HT1080 (cell line): ENCODE measurements at places on chromosomes 16 and 17.
A peak's percentile ranks its signal among the peaks of the same experiment; 100 is the strongest.

DNA sequence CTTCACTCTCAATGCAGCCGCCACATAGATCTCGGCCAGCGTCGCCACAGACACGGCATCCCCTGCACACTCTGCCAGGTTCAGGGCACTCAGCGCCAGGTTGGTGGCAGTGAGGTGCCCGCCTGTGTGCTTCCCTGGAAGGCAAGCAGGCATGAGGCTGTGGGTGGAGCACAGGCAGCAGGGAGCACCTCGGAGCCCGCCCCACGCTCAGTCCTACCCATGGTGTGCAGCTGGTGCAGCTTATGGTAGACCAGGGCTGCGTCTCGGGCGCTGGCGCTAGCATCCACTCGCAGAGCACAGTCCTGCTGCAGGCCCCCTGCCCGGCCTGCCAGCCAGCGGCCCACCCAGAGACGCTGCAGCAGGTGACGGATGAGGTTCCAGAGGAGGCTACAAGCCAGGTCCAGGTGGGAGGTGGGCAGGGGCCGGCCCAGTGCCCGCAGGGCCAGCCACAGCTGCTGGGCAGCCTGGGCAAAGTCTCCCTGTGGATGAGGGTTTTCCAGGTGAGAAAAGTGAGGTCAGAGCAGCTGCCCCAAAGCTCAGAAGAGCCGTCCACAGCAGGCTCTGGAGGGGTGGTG, 20.5 kb downstream of the SREBF1 start:
- no peak for DNase-seq

GRCh38 chr17:66190738-66191592, 968 bp downstream of the CEP112 start:
- DNase-seq, result peak; percentile 59

GRCh38 chr17:34398990-34399389, 36.0 kb upstream of the CCL1 start:
- no peak for DNase-seq

GRCh38 chr16:50812876-50813466, 71.1 kb downstream of the CYLD start:
- DNase-seq, result no peak

GRCh38 chr17:74282587-74283370, 8.7 kb downstream of the DNAI2 start:
- no peak for DNase-seq

DNA sequence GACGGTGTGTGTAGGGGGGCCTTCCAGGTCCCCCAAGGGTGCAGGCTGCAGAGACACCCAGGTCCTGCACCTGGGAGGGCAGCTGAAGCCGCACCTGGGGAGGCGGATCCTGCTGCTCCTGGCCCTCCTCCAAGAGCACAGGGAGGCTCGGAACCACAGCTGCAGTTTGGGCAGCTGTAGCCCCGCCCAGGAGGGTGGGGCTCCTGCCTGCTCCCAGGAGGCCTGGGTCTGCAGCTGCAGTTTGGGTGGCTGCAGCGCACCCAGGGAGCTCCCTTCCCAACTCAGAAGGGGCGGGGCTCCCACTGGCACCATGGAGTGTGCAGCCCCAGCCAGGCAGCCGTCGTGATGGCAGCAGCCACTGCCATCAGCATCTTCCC, 69.4 kb upstream of the NKD1 start:
- DNase-seq, result no peak

GRCh38 chr16:88956546-88957432, 20.2 kb downstream of the CBFA2T3 start:
- DNase-seq, result no peak

- DNase-seq, result no peak
Measured at GRCh38 chr16:84370723-84371552, 2.6 kb downstream of the ATP2C2 start.

GRCh38 chr16:523097-523741, 4.3 kb upstream of the CAPN15 start:
- DNase-seq, result no peak

GRCh38 chr16:49620158-49620868, 235.6 kb downstream of the ZNF423 start:
- peak; percentile 52 for DNase-seq

DNA sequence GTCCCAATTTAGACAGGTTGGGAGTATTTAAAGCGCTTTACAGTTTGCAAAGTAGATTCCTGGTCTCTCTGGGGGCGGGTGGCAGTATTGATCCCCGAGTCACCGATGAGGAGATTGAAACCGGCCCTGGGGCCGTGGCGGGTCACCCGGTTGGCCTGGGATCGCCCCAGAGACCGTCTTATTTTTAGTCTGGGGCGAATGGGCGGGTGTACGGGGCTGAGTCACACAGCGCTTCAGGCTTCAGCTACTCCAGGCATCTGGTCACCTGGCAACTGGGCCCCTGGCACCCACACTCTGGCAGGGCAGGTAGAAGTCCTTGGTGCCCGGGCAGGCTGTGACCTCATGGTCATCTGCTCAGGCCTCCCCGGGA, 669 bp downstream of the MIEF2 start:
- DNase-seq, result peak; percentile 58

DNA sequence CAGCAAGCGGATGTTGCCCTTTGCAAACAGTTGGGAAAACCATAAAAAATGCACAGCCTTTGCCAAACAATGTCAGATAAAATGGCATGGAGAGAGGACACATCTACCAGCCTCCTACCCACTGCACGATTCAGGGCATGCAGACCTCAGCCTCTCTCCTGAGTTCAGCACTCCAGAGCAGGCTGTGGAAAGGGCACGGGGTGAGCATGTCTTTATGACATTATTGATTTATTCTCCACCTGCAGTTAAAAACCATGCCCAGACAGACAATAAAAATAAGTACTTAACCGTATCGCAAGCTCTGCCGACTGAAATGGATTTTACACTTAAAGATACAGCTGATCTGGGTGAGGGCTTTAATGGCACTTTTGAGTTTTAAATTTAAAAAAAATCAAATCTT, 127.1 kb downstream of the MAF start:
- no peak for DNase-seq

- DNase-seq, result no peak
Measured at GRCh38 chr16:77500934-77501664, 66.3 kb upstream of the ADAMTS18 start.

- DNase-seq, result no peak
Measured at GRCh38 chr17:32654324-32654723, 167.5 kb downstream of the CDK5R1 start.

DNA sequence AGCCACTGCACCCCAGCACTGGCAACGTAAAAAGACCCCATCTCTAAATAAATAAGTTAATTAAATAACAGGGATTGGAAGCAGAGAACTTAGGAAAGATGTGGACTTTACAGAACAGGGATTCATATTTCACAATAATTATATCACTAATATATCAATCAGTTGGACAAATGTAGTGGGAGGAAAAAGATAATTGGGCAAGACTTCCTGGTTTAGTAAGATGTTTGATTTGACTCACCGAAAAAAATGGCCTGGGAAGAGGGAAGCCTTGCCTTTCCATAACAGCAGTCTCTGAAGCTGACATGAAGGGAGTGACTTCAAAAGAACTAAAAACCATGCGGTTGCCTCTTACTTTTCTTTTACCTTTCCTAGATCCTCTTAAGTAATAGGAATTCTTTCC, 15.2 kb upstream of the C17orf78 start:
- peak; percentile 17 for DNase-seq

DNA sequence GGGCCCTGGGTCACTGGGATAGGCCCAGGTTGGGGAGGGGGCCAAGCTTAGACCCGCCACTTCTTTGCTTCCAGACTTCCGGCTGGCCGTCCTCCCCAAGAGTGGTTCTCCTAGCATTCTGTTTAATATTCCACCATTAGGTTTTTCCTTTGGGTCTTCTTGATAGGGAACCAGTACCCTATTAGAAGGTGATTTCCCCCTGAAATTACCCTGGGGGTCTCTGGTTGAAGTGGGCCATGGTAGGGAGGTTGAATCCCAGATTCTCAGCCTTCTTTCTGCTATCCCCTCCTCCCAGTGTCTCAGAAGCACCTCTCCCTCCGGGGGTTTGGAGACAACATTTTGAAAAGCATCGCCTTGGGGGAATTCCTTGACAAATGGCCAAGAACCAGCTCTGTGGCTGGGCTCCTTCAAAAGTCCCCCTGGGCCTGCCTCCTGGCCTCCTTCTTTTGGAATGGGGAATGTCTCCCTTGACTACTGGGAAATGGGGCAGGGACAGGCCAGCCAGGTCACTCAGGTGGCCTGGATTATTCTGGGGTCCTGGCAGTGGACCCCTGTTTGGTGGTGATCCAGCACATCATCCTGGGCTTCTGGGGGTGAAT, 5.7 kb downstream of the LASP1 start:
- DNase-seq, result no peak

DNA sequence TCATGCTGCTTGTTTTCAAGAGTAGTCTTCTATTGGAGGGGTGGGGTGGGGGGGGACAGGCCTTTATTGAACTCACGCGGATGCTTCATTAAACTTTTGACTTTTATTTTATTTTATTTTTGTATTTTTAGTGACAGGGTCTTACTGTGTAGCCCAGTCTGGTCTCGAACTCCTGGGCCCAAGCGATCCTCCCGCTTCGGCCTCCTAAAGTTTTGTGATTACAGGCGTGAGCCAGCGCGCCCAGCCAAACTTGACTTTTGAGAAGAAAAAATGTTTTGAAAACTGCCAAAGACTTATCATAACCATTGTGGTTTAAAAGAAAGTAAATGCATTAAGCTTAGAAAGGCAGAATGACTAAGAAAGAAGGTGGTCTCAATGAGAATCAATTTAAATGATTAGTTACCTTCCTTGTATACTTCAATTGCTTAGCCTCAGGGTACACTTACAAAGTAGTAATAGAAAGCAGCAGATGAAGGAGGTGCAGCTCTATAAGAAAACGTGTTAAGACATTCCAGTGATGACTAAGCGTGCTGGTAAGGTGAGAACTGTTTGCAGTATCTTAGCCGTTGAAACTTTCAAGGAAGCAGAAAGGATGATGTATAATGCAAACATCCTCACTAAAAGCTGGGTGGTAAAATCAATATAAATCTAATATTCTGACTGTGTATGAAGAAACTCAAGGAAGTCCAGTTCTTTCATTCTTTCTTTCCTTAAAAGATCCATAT, 1.2 kb downstream of the AP2B1 start:
- peak; percentile 83 for DNase-seq

- DNase-seq, result no peak
Measured at GRCh38 chr17:35116845-35117244, 2.8 kb downstream of the RAD51D start.

- no peak for DNase-seq
Measured at GRCh38 chr17:76139801-76140660, 1.0 kb downstream of the FOXJ1 start.

- DNase-seq, result no peak
Measured at GRCh38 chr17:43645765-43646481, 15.8 kb downstream of the MEOX1 start.

GRCh38 chr17:59746849-59747445, 39.5 kb downstream of the VMP1 start:
- no peak for DNase-seq

- no peak for DNase-seq
Measured at GRCh38 chr17:7025245-7025644, 2.4 kb downstream of the BCL6B start.

GRCh38 chr16:81937305-81938038, 73.8 kb downstream of the SDR42E1 start:
- peak; percentile 68 for DNase-seq

GRCh38 chr17:81599719-81600486, 37.0 kb downstream of the NPLOC4 start:
- no peak for DNase-seq

DNA sequence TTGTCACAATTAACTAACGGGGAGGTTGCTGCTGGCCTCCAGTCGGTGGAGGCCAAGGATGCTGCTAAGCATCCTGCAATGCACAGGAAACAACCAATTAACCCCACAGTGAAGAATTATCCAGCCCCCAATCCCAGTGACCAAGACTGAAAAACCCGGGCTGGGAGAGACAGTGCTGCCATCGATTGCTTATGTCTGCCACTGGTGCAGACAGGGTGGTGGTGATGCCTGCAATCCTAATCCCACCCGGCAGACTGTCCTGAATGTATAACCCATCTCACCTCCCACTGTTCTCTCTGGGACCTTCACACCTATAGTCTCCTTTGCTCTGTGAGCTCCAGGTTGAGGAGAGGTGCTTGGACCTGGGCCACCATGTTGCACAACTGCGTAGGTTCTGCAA, 42.3 kb upstream of the KLHDC4 start:
- DNase-seq, result no peak

DNA sequence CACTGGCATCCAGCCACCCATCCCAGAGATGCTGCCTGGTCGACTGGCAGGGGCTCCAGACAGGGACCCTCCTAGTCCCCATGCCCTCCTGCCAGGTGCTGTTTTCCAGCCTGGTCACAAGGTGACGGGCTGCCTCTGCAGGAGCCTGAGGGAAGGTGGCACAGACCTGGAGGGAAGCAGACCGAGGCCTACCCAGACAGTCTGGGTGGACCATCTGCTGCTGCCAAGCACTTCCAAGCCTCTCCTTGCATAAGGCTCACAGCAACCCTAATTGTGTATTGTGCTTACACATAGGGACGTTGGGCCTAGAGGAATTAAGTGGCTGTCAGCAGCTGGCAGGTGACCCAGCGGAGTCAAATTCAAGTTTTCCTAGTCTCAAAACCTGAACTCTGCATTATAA, 90.1 kb upstream of the KCNJ18 start:
- no peak for DNase-seq

- DNase-seq, result no peak
Measured at GRCh38 chr17:39933912-39934311, 6.4 kb downstream of the LRRC3C start.

GRCh38 chr17:3963237-3964201, 718 bp downstream of the ATP2A3 start:
- no peak for DNase-seq

DNA sequence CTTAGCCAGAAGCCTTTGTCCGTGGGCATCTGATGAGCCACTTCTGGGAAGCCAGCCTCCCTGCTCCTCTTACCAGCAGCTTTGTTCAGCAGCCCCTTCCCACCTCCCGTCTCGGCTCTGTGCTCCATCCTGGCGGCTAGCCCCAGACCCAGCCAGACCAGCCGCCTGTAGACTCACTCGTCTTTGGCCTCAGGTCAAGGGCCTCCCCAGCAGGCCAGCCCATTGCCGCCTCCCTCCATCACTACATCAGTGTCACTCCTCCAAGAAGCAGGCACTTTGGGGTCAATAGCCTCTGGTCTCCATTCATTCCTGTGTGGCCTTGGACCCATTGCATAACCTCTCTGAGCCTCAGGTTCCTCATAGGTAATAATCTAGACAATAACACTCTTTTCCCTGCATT, 20.9 kb upstream of the CRHR1 start:
- no peak for DNase-seq

DNA sequence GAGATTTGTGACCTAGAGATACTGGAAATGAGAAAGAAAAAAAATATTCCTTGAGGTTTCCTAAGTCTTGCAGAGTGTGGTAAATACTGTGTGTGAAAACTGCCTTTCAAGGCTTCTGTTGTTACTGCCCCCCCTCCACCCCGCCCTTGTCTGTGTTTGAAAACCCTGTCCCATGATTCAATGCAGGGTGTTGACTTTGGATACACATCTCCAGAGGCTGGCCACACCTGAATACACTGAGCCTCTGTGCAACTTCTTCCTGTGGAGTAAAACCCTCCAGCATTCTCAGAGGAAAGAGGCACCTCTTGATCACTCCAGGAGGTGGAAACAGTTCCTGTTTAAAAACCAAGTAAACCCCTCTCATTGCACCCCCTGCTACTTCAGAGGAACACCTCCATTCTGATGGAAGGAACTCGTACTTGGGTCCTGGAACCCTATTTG, 123.0 kb upstream of the CACNG5 start:
- peak; percentile 10 for DNase-seq
